ENCODE measurements at places on chromosomes 7 and 10.

DNA sequence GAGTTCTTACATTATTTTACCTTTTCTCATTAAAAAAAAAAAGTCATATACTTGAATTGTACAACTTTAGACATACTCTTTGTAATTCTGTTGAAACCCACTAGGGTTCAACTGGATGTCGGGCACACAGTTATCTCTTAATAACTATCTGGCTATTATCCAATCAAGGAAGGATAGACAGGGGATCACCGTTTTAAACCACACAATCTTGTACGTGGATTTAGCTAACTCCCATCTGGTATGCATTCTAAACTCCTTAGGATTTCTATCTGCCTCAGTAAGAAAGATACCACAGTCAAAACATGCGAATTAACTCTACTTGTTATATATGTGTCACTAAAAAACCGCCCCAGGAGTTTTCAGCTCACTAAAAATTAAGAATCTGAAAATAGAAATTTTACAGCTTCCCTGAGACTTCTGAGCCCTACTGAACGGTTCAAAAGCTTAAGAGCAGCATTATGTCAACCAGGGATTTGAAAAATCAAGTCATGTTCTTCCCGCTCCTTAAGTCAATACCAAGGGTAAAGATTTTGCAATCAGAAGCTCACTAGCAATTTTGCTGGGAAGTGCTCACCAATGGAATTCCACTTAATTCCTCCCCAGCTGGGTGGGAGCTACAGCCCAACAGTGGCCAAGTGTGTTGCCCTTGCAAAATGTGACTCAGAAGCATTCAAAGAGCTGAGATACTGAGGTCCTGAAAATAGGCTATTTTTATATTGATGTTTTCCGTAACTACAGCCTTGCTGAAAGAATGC is 267.0 kb downstream of the FRMD4A start:
- DNase-seq, result no peak

DNA sequence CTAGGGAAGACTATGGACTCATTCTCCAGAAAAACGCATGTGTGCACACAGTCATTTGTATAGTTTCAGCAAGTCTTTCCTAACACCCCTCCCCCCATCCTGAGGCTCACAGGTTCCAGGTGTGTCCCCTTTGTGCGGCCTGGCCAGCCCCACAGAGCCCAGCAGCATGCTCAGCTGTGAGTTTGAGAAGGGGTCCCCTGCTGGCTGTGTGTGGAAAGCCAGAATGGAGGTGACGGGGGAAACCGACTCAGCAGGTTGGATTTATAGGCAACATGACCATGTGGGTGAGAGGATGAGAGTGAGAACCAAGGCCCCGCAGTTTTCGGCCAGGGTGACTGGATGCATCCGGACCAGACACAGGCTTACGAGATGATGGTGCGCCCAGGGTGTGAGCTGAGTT is 9.9 kb downstream of the PTPRE start:
- peak; percentile 50 for DNase-seq

DNA sequence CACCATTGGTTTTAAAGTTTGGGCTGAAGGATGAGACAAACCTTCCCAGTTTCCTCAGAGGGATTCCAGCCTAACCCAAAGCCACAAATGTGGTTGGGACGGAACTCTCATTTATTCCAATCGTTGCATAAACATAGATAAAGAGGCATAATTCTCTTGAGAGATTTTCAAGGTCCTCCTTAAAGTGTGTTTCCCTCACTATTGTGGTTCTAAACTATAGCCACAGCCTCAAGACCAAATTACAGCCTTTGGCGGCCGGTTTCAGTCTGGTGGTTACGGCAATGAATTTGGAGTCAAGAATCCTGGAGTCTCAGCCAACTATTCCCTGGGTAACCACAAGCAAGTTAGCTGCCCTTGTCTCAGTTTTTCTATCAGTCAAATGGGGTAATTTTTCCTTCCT is 42.6 kb downstream of the SEM1 start:
- no peak for DNase-seq

DNA sequence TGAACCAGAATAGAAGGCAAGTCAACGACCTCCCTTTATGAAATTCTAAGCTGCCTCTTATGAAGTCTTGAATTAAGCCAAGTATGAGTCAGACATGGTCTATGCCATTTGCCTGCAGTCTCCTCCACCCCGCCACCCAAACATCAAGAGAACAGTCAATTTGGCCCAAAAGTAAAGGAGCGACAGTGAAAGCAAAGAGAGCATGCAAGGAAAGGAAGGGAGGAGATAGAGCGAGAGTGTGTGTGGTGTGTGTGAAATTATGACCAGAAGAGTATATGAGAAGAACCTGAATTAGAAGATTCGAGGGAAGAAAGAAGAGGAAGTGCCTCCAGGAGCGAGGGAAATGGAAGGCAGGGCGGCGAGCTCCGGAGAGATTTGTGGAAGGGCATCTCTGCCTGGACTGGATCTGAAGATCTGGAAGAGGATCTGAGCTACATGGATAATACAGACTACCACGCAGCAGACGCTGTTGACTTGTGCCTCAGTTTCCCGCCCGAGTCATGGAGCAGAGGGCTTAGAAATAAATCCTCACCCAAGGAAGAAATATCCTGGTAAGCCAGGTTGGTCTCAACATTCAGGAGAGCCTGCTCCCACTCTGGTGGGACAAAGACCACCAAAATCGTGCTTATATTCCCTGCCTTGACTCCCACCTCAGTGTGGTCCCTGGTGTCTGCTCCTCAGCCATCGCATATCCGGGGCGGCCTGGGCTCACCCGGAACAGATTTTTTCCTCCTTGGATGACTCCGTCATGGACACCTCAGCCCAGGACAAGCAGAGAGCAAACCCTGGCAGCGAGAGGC is 459 bp downstream of the ZDHHC6 start:
- no peak for DNase-seq

DNA sequence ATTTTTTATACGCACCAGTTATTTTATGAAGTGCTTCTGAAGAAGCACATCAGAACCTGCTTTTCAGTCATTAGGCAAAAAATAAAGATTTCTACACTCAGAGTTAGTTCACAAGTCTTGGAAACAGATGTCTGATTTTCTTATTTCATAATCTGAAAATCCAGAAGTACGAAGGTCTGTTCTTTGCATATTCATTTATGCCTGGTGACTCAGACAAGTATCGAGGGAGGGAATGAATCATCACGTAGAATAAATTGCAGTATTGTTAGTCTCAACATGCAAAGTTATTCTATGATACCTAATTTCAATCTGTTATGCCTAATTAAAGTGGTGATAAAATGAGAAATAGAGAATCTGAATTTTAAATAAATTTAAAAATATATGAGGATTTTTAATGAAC is 113.6 kb upstream of the SEM1 start:
- no peak for DNase-seq

GRCh38 chr10:119306514-119306951 is 99.2 kb downstream of the GRK5 start:
- DNase-seq, result no peak

GRCh38 chr10:15805395-15806058 is 54.8 kb downstream of the MINDY3 start:
- no peak for DNase-seq

GRCh38 chr10:103280506-103280905 is 3.6 kb downstream of the INA start:
- no peak for DNase-seq

DNA sequence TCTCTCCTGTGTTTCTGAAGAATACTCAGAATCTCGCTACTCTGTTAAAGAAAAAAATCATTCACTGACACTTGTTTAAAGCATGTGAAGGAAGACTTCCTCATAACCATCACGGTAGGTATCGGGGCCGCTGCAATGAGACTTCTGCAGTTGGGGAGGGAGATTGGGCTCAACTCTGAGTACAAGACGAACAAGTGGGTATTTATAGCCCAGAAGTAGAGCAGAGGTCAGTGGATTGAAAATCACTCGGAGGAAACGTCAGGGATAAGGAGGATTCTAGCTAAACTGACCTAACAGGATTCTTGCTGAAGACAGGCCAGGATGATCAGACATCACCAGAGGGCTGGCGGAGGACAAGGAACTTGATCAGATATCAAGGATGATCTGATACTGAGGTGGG is 33.3 kb downstream of the ITPRIP start:
- DNase-seq, result no peak

DNA sequence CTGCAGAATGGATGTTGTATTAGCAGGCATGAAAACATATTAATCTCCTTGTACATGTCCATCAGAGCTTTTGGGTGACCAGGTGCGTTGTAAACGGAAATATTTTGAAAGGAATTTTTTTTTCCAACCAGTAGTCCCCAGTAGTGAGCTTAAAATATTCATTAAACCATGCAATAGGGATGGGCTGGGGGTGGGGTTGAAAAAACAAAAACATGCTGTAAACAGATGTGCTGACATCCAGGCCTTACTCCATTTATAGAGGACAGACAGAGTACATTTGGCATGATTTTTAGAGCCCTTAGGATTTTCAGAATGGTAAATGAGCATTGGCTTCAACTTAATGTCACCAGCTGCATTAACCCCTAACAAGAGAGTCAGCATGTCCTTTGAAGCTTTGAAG is 50.2 kb downstream of the PTPN12 start:
- DNase-seq, result no peak

- DNase-seq, result no peak
These were observed 34.1 kb downstream of the GBX1 start for GRCh38 chr7:151133266-151133985.

DNA sequence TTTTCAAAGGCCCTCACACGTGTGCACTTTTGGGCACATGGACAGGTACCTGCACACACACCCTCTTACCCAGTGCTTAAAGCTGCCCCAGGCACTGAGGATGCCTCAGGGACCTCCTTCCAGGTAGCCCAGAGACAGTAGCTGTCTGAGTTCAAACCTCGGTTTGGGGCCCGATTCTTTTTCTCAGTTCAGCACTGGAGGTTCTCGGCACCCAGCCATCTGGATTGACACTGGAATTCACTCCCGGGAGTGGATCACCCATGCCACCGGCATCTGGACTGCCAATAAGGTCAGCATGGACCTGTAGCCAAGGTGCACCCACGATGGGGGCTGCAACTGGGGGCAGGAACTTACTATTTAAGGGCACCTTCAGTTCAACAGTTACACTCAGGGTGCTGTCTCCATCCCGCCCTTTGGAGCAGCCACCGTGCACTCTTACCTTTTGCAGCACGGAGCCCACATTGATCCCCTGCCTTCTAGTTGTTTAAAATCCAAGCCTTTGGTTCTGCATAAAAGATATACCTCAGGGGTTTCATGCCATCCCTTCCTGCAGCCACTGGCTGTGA is 17.7 kb downstream of the CPA5 start:
- DNase-seq, result no peak

- DNase-seq, result no peak
These were observed 14.2 kb upstream of the NPTX2 start for GRCh38 chr7:98602755-98603398.

- DNase-seq, result peak; percentile 35
These were observed 285.9 kb upstream of the SMIM30 start for GRCh38 chr7:113404245-113404644.

DNA sequence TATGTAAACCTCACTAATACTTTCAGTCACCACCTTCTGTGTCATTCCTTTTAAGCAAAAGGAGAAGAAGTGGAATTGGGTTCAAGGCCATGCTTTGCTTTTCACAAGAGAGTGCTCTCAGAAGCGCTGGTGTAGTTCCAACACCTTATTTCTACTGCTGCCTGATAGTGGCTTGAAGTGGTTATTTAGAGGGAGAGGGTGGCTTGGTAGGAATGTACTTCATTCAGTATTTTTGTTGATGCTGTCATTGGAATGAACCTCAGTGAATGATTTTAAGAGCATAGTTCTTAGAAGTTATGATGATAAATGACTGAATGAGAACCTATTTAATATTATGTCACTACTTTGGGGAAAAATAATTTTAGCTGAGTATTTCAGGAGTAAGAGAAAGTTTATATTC is 396.7 kb downstream of the EXOC4 start:
- DNase-seq, result no peak

- no peak for DNase-seq
These were observed 155.4 kb upstream of the CACNA2D1 start for GRCh38 chr7:82598958-82599357.

DNA sequence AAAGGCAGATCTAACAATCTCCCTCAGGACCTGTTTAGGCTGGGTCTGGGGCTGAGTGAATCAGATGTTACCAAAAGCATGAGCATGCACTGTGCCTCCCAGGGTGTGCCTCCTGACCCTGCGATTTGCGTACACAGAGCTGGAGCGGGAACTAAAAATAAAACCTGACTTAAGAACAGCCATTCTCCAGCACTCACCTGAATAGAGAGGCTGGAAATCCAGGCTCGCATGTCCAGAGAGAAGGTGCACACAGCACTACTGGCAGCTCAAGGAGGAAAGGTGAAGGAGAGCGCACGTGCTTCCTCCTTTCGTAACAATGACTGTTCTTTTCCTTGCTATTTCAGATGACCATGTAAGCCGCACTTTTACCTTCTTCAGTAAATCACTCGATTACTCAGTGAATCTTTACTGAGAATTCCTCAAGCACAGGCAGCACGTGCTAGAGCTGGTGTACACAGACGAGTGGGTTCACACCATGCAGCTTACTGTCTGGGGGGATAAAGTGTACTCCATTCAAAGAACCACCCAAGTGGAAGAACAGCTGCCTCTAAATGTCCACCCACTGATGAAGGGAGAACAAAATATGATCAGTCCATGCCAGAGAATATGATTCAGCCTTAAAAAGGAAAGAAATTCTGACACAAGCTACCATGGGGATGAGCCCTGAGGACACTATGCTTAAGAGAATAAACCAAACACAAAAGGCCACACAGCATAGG is 45.6 kb downstream of the SFMBT2 start:
- DNase-seq, result no peak

GRCh38 chr7:92994901-92995300 is 122.9 kb downstream of the SAMD9 start:
- DNase-seq, result no peak

GRCh38 chr7:73606801-73607691 is 17.3 kb downstream of the MLXIPL start:
- DNase-seq, result peak; percentile 85

DNA sequence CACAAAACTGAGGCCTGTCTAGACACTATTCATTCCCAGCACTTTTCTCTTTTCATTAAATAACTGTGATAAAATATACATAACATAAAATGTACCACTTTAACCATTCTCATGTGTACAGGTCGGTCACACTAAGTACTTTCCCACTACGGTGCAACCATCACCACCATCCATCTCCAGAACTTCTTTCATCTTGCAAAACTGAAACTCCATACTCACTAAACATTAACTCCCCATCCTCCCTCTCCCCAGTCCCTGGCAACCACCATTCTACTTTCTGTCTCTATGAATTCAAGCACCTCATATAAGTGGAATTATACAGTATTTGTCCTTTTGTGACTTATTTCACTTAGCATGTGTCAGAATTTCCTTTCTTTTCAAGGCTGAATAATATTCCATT is 53.0 kb downstream of the ARHGAP12 start:
- DNase-seq, result no peak

DNA sequence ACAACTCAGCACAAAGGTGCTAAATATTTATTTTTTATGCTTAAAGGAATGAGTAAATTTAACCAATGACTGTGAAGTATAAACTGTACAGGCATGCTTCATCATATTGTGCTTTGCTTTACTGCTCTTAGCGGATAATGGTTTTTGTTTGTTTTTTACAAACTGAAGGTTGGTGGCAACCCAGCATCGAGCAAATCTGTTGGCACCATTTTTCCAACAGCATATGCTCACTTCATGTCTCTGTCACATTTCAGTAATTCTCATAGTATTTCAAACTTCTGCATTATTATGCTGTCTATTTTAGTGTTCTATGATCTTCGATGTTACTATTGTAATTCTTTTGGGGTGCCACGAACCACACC is 22.8 kb downstream of the BRAF start:
- DNase-seq, result no peak

GRCh38 chr10:35723059-35723458 is 81.0 kb upstream of the FZD8 start:
- no peak for DNase-seq

GRCh38 chr7:7992506-7992905 is 23.9 kb downstream of the GLCCI1 start:
- no peak for DNase-seq

All from H9 (cell line).